ENCODE measurements at places on chromosomes 4 and X.

GRCh38 chr4:54661686-54662085 lies 3.9 kb downstream of the KIT start:
- DNase-seq: no peak

DNA sequence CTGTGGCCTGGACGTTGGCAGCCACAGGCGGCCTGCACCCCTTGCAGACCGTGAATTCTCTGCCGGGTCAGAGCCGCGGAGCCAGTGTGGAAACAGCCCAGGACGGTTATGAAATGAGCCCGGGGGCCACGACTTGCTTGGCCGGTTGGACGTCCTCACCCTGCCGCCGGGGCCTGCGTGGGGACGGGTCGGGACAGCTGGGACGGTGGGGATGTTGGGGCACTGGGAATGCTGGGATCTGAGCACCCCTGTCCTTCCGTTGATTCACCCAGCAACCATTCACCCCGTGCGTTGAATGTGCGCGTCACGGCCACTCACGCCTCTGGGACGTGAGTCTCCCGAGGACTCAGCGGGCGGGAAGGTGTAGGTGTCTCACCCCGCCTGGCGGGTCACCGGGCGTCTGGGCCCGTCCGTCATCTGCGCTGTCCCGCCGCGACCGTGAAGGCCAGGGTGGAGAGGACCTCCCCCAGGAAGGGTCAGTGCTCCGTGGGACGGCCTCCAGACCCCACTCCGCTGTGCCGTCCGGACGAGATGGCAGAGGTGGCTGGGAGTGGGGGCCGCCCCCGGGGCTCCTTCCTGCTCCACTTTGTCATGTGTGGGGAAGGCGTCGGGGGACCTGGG lies 4.5 kb upstream of the PLCXD1 start:
- no peak for DNase-seq

- no peak for DNase-seq
Measured at GRCh38 chrX:77060572-77060971, 386.6 kb upstream of the FGF16 start.

- no peak for DNase-seq
Measured at GRCh38 chr4:56078866-56079265, 130.1 kb downstream of the CEP135 start.

- no peak for DNase-seq
Measured at GRCh38 chrX:41142130-41142910, 57.1 kb downstream of the USP9X start.

GRCh38 chr4:109760682-109761081 lies 30.8 kb upstream of the PLA2G12A start:
- no peak for DNase-seq

DNA sequence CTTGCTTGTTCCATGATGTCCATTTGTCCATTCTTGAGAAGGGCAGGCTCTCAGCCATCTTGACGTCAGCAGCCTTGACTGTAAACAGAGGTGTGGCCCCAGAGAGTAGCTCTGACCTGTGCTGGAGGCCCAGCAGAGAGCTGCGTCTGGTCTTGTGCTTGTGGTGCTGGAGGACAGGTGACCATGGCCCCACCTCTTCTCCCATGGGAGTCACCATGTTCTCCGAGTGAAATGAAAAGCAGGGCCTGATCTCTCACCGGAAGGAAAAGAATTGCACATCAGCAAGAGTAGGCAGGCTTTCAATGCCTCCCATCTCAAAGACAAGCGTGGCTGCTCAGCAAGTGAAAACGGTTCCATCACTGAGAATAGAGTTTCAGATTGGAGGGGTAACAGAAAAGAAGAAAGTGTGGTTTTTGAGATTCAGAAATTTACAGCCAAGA lies 11.5 kb downstream of the PARM1 start:
- DNase-seq: no peak

DNA sequence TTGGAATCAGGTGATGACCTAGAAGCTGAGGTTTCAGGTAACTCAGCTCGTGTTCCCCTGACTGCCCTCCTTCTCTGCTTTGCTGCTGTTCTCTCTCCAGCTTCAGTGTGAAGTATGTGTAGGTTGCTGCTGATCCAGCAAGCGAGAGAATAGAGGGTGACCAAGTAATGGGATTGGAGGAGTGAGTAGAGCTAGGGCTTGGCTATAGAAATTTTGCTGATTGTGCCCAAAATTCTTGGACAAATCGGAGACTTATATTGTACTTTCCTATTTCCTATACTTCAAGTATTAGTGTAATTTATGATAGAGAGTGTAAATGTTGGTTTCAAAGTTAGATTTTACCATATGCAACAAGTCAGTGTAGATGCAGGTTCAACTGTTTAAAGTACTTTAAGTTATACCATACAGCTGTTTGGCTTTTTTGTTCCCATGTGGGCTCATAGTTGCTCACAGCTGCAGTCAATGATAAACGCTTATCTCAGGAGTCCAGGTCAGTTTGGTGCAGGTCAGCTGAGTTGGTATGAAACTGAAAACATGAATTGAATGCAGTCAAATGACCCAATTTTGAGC lies 48.0 kb downstream of the RAPGEF2 start:
- DNase-seq: no peak

GRCh38 chr4:79395841-79396240 lies 12.2 kb downstream of the GK2 start:
- DNase-seq: no peak

- no peak for DNase-seq
Measured at GRCh38 chrX:7086384-7086783, 61.1 kb upstream of the STS start.

DNA sequence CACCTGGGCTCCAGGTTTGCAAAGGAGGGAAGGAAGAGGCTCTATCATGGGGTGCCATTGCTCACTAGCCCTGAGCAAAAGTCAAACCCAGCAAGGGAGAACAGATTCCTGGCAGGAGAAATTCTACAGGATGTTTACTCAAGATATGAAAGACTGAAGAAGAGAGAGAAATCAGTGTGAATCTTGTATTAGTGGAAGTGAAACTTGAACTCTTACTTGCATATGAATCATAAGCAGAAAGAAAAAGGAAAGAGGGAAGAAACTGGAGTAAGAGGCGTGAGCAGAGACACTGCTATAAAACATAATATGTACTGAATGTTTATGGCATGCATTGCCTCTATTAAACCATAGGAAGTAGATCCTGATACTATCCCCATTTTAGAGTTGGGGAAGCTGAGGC lies 60.9 kb downstream of the C4orf46 start:
- no peak for DNase-seq

GRCh38 chrX:128805236-128805635 lies 718.1 kb downstream of the SMARCA1 start:
- no peak for DNase-seq

GRCh38 chrX:110145854-110146253 lies 142.9 kb downstream of the TMEM164 start:
- DNase-seq: peak; percentile 20

- DNase-seq: no peak
Measured at GRCh38 chr4:168634276-168634802, 137.5 kb downstream of the PALLD start.

- no peak for DNase-seq
Measured at GRCh38 chr4:55931833-55932232, 16.9 kb upstream of the CEP135 start.

DNA sequence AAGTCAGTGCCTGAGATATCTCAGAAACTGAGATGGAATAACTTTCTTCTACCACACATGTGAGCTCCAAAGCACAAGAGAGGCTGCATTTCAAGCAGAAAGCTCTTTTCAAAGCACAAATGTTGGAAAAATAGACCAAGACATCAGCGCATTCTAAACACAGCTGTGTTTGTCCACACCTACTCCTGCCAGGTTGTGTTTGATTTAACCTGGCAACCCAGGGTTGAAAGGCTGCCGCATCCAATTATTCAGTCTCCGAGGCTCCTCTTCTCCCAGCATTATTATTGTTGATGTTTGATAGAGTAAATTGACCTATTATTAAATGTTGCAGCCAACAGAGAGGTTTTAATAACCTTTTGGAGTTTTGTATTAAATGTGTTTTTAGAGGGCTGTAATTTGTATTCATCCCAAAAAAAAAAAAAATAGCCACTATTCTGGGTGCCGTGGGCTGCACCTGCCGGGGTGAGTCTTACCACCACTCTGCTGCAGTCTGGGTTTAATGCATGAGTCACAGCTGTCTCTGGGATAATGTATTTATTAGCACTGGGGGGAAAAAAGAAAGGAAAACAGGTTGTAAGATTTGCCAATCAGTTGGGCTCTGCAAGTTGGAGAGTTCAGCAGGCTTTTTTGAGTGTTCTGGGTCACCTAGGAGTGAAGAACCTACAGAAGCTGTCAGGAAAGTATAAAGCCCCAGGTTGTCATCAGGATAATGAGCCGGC lies 105.2 kb upstream of the NOCT start:
- no peak for DNase-seq

DNA sequence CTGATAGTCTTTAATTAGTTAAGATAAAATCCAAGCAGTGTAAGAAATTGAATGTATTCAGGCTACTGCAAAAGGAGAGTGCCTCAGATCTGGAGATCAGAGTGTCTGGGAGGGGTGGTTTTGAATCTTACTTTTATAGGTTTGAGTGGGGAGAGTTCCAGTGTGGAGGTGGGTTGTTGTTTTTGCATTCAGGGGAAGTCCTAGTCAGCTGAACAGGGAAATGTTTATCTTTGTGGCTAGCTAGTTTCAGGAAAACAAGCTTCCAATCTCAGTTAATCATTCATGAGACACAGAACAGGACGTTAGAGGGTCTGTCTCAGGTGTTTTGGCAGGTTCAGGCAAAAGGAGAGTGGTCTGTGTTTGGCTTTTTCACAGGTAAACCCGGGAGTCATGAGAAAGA lies 26.0 kb downstream of the ZNF81 start:
- no peak for DNase-seq

- no peak for DNase-seq
Measured at GRCh38 chr4:182307746-182308145, 64.5 kb downstream of the TENM3 start.

- DNase-seq: no peak
Measured at GRCh38 chr4:102139132-102139573, 206.1 kb downstream of the SLC39A8 start.

- DNase-seq: no peak
Measured at GRCh38 chr4:145531859-145532258, 50.2 kb downstream of the SMAD1 start.

GRCh38 chrX:41802958-41803357 lies 79.0 kb downstream of the GPR82 start:
- DNase-seq: no peak

DNA sequence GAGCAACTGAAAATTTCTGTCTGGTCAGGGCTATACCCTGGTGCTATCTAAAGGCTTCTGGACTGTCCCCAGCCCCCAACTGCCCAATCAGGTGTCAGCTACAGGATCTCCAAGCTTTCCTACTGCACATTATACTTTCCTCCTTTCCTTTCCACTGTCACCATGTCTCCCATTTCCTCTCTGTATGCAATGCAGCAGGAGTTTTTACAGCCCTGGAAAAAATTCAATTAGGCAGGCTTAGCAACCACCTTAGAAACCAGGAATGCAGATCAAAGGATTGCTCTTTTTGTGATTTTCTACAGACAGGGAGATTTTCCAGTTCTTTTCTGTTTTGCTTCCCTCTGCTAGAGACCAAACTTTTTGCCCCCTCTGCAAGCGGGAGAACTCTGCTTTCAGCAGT lies 6.0 kb upstream of the NAF1 start:
- DNase-seq: no peak

- DNase-seq: no peak
Measured at GRCh38 chrX:112736310-112736709, 56.6 kb upstream of the LHFPL1 start.

DNA sequence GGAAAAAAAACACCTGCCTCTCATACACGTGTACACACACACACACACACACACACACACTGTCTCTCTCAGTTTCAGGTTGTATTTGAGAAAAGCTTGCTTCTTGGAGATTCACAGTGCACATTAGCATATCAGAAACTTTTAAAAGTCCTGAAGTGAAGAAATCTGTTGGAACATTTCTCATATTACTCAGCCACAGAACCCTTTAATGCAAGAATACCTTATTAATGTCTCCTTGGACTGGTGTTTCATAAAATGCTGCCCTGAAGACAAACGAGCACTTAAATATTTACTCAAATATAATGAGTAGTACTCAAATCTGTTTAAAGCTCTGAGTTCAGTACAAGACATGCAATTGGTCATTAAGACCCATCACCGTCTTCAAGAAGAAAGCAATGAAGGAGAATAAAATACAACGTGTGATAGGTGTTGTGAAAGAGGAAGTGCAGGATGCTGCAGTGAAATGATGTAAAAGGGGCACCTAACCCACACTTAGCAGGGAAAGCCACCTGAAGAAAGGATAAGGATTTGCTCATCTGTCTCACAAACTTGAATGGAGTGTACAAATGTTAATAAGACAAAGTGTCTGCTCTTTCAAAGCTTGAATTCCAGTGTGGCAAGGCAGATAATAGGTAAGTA lies 57.0 kb downstream of the DCLK2 start:
- DNase-seq: no peak

DNA sequence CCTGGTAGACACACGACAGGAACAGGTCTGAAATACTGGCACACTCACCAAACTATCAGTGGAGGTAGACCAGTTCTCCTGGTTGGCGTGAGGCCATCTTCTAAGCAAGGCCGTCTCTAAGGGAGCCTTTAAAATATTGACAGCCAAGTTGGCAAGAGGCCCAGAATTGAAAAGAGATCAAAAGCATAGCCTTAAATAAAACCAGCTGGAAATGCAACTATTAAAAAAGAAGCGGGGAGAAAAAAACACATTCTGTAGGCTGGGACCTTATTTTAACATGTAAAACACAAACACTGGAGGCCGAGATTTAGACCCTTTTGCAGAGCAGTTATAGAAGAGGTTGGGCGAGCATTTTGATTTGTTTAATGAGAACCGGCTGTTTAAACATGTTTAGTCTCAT lies 233.0 kb upstream of the CLNK start:
- no peak for DNase-seq

GRCh38 chr4:113603911-113604310 lies 157.6 kb downstream of the CAMK2D start:
- no peak for DNase-seq

DNA sequence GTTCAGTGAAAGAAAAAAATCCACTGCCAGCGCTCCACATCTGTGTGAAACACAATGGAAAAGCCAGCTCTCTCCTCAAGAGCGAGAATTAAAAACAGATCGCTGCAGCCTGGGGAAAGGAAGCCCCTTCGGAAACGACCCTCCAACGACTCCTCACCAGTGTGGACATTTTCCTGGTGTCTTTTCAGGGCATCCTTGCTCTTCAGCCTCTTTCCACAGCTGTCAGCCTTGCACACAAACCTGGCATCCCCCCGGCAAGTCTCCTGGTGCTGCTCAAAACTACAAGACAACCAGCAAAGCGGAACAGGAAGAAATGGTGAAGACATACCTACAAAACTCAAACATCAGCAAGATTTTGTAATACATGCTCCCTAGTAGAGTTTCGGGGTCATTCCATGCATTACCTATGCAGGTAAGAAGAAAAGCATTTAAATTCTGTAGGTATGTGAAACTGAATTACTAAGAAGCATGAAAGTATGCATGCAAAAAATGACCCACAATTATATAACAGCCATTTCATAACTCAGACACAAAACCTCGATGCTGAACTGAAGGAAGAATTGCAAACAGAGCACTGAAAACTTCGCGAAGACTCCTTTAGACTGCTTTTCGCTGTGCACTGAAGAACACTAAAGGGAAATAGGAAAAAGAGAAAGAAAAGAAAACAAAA lies 106.1 kb downstream of the PRDM5 start:
- no peak for DNase-seq

- no peak for DNase-seq
Measured at GRCh38 chr4:11402192-11402591, 26.5 kb downstream of the HS3ST1 start.

All from central memory CD4-positive, alpha-beta T cell (primary cell).